IPS DF 6.9 (cell line): ENCODE measurements at places on chromosomes 12 and 14.

GRCh38 chr14:105256292-105256960, 8.1 kb downstream of the BTBD6 start:
- H3K4me1 ChIP-seq, result no peaks in the 10 kb centered on the region
- H3K36me3 ChIP-seq, result no peaks in the 10 kb centered on the region
- no peaks in the 10 kb centered on the region for H3K27me3 ChIP-seq
- no peak overlapping the region for H3K4me3 ChIP-seq

DNA sequence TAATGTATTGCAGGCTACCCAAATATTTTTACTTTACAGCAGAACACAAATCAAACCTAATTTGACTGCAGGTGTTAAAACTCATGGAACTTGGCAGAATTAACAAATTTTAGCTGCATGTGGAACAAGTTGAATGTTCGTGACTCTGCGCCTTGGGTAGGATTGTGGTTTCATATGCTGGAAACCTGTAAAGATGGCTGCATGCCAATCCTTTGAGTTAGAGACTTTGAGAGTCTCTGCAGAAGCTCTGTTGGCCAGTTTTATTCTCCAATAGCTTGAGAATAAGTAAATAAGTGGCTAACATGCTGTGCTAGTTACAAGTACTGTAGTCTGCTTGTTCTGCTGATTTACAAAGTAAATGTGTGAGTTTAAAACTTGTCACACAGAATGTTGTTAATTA, 77.8 kb downstream of the PDE6H start:
- no peaks in the 10 kb centered on the region for H3K27me3 ChIP-seq
- DNase-seq, result no peak
- H3K36me3 ChIP-seq, result no peaks in the 10 kb centered on the region
- H3K27ac ChIP-seq, result no peak overlapping the region
- no peak overlapping the region for H3K4me3 ChIP-seq

- H3K4me3 ChIP-seq, result no peak overlapping the region
- peaks cover 11% of the 10 kb centered on the region for H3K4me1 ChIP-seq
- no peak overlapping the region for H3K27ac ChIP-seq
- no peaks in the 10 kb centered on the region; the same call in 1 of the 2 replicates for H3K36me3 ChIP-seq
Observed at GRCh38 chr12:64673490-64674169, 63.3 kb downstream of the RASSF3 start.

- H3K4me3 ChIP-seq, result no peak overlapping the region
- no peaks in the 10 kb centered on the region for H3K4me1 ChIP-seq
- no peaks in the 10 kb centered on the region for H3K36me3 ChIP-seq
- no peak for DNase-seq
Observed at GRCh38 chr12:2387103-2387834, 334.5 kb downstream of the CACNA1C start.

DNA sequence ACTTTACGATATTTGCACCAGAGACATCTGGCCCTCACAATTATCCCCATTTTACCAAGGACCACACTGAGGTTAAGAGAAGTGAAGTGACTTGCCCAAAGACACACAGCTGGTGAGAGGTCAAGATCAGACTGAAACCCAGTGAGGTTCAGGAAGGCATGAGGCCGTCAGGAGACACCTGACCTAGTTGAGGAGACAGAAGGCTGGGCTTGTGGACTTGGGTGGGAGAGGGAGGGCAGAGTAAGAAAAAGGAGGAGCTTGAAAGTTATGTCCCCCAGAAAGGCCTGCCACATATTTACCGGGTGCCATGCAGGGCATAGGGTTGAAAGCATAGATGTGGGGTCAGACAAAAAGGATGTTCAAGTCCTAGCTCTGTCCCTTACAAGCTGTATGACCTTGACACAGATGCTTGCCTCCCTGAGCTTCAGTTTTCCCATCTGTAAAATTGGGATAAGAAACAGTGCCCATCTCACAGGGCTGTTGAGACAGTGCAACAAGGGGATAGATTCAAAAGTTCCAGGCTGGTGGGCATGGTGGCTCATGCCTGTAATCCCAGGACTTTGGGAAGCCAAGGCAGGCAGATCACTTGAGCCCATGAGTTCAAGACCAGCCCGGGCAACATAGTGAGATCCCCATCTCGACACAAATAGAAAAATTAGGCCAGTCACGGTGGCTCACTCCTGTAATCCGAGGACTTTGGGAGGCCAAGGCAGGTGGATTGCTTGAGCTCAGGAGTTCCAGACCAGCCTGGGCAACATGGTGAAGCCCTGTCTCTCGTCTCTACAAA, 6.4 kb downstream of the SELPLG start:
- peaks cover 3% of the 10 kb centered on the region for H3K4me1 ChIP-seq
- no peaks in the 10 kb centered on the region for H3K27me3 ChIP-seq
- no peaks in the 10 kb centered on the region for H3K36me3 ChIP-seq
- no peak overlapping the region for H3K27ac ChIP-seq

DNA sequence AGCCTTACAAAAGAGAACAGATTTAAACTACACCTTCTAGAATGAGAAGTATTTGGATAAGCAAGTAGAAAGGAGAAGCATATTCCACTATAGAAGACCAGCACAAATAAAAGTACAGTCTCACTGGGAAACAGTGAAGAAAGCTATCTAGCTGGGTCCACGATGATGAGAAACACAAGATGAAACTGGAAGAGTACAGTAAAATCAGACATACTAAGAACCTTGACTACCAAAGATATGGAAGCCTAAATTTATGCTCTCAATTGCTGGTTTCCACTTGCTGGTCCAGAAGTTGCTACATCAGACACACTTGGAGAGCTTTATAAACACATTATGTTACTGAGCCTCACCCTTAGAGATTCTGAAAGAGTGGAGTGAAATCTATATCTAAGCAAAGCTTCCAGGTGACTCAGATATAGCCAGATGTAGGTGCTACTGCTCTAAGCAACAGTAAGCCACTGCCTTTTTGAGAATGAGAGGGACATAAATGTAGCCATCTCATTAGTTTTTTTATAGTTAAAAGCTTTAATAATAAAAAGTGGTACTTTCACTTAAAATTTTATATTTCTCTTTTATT, 96.3 kb upstream of the BBS10 start:
- H3K27ac ChIP-seq, result no peak overlapping the region
- no peak for DNase-seq
- H3K4me3 ChIP-seq, result no peak overlapping the region
- no peaks in the 10 kb centered on the region for H3K27me3 ChIP-seq

GRCh38 chr12:32533971-32534590, 134.7 kb downstream of the FGD4 start:
- H3K4me3 ChIP-seq, result no peak overlapping the region
- no peak for DNase-seq
- no peak overlapping the region for H3K27ac ChIP-seq

DNA sequence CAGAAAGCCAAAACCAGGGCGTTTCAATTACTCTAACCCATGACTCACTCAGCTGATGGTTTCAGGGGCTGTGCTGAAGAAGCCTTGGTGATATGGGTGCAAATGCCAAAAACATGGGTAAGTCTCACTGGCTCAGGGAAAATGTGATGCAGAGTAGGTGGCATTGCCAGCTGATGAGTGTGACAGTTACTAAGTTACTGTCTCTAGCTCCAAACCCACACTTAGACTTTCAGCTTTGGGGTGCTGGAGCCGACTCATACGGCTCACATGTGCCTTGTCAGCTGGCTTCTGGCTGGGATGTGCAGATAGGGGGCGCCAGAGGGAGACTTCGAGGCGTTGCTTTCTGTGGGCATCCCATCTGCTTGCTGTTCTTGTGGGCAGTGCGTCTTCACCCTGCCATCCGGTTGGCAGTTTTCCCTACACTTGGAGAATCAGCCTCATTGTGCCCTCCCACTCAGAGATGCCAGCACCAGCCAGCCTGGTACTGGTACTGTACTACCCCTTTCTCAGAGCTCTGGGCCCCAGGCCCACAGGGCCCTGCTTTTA, 11.1 kb upstream of the KRT7 start:
- no peak overlapping the region for H3K27ac ChIP-seq
- peak; percentile 66 for DNase-seq
- H3K4me1 ChIP-seq, result no peaks in the 10 kb centered on the region
- no peaks in the 10 kb centered on the region for H3K27me3 ChIP-seq
- H3K36me3 ChIP-seq, result no peaks in the 10 kb centered on the region
